Fibroblast of skin of left quadriceps (primary cell): ENCODE measurements at places on chromosomes 12 and 14.

DNA sequence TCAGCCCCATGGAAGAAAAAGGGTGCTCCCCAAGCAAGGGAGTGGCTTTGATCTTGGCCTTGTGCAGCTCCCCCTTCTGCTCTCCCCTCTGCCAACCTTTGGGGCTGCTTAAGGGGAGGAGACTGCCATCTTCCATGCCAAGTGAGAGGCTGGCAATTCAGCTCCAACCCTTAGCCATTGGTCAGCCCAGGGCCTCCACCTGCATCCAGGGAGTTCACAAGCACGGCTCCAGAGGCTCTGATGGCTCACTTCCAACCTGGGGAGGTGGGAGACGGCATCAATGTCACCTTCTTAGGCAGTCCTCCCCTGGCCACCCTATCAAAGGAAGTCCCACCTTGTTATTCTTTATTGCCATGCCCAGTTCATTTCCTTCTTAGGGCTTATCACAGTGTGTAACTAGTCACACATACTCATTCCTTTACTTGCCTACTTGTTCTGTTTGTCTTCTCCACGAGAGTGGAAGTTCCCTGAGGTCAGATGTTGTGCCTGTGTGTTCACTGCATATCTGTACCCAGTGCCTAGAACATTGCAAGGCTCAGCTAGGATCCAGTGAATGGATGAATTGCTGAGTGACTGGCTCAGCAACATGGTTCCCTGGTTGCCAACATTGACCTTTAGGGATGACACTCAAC lies 5.0 kb downstream of the HDAC7 start:
- no peak for DNase-seq

- DNase-seq = no peak
Observed at GRCh38 chr12:5503774-5504173, 71.9 kb downstream of the NTF3 start.

GRCh38 chr14:92207012-92207927 lies 85.5 kb downstream of the CPSF2 start:
- no peak for DNase-seq

- no peak for DNase-seq
Observed at GRCh38 chr12:18221726-18222125, 39.6 kb upstream of the PIK3C2G start.

DNA sequence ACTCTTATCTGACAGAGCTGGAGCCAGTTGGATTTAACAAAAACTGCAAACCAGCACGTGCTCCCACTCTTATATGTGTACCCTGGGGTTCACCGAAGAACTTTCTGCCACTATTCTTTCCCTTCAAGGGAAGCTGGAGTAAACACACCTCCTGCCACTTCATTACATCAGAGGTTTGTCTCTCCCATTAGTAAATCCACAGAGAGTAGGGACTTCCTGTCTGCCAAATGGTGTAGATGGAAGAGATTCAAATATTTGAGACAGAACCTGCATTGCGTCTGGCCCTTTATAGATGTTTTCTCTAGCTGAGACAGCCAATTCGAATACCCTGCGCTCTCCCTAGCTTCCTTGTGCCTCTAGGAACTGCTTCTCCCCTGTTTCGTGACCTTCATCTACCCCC lies 29.1 kb upstream of the AEBP2 start:
- no peak for DNase-seq

- DNase-seq = no peak
Observed at GRCh38 chr14:103825101-103825500, 22.3 kb downstream of the PPP1R13B start.

GRCh38 chr12:89195470-89195869 lies 156.8 kb downstream of the DUSP6 start:
- no peak for DNase-seq

DNA sequence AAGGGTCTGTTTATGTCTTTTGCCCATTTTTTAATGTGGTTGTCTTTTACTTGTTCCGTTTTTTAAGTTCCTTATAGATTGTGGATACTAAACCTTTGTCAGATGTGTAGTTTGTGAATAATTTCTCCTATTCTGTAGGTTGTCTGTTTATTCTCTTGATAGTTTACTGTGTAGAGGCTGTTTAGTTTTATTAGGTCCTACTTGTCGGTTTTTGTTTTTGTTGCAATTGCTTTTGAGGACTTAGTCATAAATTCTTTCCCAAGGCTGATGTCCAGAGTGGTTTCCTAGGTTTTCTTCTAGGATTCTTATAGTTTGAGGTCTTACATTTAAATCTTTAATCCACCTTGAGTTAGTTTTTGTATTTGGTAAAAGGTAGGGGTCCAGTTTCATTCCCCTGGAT lies 33.9 kb downstream of the SLC39A9 start:
- DNase-seq = no peak

GRCh38 chr14:68841016-68841809 lies 48.3 kb upstream of the ZFP36L1 start:
- no peak for DNase-seq

DNA sequence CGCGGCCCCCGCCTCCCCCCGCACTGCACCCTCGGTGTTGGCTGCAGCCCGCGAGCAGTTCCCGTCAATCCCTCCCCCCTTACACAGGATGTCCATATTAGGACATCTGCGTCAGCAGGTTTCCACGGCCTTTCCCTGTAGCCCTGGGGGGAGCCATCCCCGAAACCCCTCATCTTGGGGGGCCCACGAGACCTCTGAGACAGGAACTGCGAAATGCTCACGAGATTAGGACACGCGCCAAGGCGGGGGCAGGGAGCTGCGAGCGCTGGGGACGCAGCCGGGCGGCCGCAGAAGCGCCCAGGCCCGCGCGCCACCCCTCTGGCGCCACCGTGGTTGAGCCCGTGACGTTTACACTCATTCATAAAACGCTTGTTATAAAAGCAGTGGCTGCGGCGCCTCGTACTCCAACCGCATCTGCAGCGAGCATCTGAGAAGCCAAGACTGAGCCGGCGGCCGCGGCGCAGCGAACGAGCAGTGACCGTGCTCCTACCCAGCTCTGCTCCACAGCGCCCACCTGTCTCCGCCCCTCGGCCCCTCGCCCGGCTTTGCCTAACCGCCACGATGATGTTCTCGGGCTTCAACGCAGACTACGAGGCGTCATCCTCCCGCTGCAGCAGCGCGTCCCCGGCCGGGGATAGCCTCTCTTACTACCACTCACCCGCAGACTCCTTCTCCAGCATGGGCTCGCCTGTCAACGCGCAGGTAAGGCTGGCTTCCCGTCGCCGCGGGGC lies at the start of gene FOS:
Gene FOS (plus strand): TSS at position 407 of the 731 bp plus-strand sequence. CDS start 155 bp downstream, at position 562.
- DNase-seq = peak; percentile 91

- no peak for DNase-seq
Observed at GRCh38 chr14:50865391-50866076, 6.3 kb upstream of the ABHD12B start.

DNA sequence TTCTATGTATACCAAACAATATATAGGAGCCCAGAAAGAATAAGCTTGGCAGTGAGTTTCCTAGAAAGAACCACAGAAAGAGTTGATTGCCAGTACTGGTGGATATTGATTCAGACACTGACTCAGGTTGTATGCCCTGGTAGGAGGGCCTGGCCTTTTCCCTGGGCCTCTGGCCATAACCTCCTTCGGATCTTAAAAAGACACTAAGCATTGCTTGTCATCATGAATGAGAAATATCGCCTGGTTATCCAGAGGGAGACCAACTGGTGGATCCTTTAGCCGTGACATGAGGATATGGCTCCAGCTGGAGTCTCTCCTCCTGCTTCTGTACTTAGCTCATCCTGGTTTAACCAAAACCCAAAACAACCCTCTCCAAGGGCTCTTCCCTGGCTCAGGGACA lies 231.5 kb downstream of the MSRB3 start:
- no peak for DNase-seq

DNA sequence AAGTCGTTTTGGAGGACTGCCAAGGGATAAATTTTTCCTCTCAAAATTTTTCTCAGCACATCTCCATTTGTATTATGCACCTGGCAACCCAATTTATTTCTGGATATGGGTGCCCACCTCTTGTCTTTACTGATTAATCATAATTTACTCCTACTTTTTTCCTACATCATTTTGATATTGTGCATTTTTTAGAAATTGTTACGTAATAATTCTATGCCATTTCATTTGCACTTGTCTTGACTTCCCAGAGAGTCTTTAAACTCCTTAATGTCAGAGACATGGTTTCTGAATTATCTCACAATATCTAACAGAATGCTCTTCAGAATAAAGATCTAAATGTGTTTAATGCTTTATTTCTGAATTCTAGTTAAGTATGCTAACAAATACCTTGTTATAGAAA lies 113.1 kb downstream of the TMTC3 start:
- DNase-seq = no peak

- no peak for DNase-seq
Observed at GRCh38 chr14:24284501-24285035, 13.2 kb upstream of the RABGGTA start.

DNA sequence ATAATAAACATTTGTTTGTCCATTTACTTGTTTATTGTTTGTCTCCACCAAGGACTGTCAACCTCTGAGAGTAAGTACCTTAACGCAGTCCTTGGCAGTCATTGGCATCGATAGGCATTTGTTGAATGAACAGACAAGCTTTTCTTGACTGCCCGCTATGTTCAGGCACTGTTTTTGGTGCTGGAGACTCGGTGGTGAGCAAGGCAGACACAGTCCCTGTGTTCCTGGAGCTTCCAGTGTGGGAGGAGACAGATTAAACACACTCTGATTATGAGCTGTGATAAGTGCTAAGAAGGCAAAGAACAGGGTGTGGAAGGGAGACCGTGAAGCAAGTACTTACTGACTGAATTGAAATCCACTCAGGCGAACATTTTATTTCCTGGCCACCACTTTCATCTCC lies 1.2 kb downstream of the ATP6V0A2 start:
- no peak for DNase-seq

GRCh38 chr14:36751106-36751505 lies 89.4 kb downstream of the PAX9 start:
- no peak for DNase-seq

DNA sequence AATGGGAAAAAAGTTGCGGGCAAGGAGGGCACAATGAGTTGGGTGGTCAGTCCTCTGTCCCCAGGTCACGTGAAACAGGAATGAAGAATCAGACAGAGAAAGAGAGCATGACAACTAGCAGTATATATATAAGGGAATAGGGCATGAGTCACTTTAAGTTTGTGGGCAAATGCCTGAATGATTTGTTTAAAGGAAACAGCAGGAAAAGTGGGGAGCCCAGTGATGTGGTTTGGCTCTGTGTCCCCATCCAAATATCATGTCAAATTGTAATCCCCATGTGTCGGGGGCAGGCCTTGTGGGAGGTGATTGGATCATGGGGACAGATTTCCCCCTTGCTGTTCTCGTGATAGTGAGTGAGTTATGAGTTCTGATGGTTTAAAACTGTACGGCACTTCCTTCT lies 195.3 kb upstream of the IGF1 start:
- DNase-seq = peak; percentile 55

DNA sequence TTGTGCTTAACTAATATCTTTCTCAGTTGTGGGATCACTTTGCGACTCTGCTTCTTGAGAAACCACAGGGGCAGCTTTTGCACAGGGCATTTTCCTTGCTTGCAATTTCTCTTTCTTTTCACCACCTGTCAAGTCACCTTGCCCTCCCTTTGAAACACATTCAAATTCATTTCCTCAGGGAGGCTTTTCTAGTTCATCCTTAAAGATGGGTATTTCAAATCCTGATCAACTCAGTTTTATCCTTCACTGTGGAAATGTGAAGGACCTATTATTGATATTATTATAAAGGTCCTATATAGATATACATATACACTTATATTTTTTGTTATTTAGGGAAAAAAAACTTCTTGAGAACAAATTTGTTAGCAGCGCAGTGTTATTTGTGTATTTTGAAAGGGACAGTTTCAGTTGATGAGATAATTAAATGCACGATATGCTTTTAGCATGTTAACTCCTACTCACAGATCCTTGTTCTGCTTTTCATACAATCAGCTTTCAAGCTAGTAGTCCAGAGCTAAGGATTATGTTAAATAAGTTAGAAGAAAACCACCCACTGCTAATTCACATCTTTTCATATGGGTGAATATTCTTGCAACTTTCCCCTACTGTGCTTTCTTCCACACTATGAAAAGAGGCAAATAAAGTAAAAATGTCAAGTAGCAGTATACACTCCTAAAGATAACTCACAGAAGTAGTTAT lies 501.4 kb upstream of the RGS6 start:
- no peak for DNase-seq

- no peak for DNase-seq
Observed at GRCh38 chr14:61889914-61890351, 127.7 kb downstream of the SNAPC1 start.

- DNase-seq = no peak
Observed at GRCh38 chr12:11695321-11695720, 45.8 kb downstream of the ETV6 start.

DNA sequence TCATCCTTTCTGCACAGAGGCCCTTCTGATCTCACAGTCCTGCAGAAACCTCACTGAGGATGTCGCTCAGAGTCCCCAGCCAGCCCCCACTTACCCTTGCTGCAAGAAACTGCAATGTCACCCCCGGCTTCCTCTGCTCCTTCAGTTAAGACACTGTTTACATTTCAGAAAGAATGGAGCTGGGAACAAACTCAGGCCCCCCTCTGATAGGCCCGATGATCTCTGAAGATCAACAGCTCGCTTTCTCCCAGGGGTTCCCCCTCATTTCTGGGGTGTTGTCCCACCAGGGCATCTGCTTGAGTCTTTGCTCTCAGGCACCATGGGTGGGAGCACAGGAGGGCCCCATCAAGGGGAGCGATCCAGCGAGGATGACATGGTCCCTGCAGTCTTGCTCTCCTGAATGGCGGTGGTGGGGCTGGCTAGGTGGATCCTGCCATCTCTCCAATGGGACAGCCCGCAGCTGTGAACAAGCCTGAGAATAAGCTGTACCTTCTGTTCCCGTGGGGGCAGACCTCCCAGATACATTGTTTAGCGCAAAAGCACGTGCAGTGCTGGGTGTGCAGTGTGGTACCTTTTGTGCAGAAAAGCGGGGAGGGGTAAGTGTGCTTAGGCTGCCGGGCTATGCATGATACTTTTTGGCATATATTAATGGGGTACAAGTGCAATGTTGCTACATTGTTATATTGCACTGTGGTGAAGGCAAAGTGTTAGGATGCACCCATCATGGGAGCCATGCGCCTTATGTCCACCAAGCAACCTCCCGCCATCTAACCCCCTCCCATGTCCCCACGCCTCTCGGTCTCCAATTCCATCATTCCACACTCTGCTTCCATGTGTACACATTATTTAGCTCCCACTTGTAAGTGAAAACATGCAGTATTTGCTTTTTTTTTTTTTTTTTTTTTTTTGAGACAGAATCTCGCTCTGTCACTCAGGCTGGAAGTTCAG lies 6.7 kb upstream of the NCOR2 start:
- DNase-seq = no peak

DNA sequence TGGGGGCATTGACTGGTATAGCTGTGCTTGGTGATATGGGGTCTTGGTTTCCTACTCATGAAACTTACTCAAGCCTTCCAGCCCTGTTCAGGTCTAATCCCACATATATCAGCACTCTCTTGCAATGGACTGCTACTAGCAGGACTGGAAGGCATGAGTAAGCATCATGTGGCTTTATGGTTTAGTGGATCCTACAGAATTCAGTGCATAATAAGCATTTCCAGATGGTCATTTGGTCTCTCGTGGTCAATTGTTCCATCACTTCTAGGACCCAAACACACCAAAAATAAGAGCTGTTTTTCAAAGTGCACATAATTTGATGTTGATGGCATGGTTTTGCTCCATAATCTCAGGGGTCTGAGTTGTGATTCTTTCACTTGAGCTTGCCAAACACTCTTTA lies 114.4 kb downstream of the LMNTD1 start:
- DNase-seq = peak; percentile 64
